CD4-positive, alpha-beta memory T cell (primary cell): ENCODE measurements at places on chromosomes 5 and 9. TPM values are rescaled to one million over a fixed set of nuclear protein-coding genes. Genes with fewer than 3 reads are reported as not detected.

Gene TSLP
- total RNA-seq, result not detected

Gene GADD45G
- 2.9 TPM for total RNA-seq

Gene C5orf58
- not detected for total RNA-seq

Gene TYRP1
- not detected for total RNA-seq

Gene STX17
- 61.5 TPM for total RNA-seq

GRCh38 chr9:110133059-110133458, 74.9 kb downstream of the C9orf152 start:
- DNase-seq, result no peak

DNA sequence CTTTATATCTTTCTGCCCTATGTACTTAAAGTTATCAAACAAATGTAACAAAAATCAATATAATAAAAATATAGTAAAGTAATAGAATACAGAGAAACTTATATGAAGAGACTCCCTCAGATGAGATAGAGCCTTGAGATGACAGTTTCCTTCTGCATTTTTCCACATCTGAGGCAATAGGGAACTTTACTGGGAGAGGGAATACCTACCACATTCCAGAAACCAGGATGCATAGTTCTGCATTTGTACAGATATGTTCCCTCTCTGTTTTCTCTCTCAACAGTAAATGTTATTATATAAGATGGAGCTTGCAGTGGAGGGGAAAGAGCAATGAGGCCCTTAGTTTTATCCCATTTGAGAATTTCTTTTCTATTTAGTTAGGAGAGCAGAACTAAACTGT, 109.6 kb upstream of the KCNN2 start:
- DNase-seq, result no peak

DNA sequence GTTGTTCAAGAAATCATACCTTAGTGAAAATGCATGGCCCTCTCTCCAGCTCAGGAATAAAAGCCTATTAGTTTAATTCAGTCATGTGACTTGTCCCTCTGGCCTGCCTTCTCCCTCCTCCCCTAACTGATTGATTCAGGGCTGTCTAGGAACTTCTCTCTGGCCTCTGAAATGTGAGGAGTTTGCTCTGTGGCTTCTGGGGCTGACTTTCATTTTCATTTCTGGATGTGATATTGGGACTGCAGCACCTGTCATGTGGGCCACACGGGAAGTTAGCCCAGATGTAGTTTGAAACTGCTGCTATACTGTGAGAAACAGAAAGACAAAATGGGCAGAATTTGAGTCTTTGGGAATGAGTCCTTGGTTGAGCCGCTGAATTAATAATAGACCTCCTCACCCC, 44.8 kb downstream of the PARP8 start:
- peak; percentile 71 for DNase-seq

GRCh38 chr5:96324708-96325107, 108.3 kb downstream of the PCSK1 start:
- DNase-seq, result no peak

GRCh38 chr9:84819491-84819991, 150.0 kb downstream of the NTRK2 start:
- DNase-seq, result no peak

DNA sequence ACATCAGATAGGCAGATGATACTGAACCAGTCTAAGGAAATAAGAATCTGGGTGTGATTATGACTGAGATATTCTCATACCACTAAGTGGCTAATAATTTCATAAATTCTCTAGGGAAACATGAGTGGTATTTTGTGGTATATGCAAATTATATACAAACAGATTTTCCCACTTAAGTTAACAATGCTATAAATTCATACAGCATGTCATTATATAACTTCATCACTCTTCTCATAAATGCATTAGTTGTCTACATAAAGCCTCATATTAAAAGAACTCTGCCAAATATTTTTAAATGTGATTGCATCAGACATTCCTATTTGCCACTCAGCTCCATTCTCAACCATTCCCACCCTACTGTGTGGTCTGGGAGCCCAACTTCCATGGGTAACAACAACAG, 226.5 kb downstream of the TLE1 start:
- no peak for DNase-seq
